HuH-7 (cell line): ENCODE measurements at places on chromosomes 12 and 14.

DNA sequence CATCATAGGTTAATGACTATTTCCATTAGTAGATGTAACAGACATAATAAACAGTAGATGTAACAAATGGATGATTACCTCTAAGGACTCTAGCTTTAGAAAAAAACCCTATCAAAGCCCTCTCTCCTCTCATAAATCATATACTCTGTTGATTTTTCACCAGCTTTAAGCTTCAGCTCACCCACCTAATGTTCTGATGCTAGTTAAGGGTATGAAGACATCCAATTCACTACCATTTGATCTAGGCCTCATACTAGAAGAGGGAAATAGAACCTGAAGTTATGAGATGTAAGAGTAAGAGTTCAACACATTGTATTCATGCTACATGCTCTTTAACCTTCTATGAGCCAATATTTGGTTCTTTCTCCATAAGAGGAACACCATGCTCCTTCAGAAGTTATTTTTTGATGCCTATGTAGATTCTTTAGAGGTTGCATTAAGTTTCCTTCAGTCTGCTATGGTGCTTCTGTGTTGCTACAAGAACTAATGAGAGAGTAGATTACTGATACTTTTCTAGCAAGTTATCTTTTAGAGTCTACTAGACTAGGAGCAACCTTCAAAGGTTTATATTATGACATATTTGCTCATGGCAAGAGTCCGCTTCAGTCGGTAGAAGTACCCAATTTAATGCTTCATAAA, 16.0 kb downstream of the A2M start:
- no peak for DNase-seq

GRCh38 chr14:28254768-28255167, 511.8 kb upstream of the FOXG1 start:
- no peak for DNase-seq

DNA sequence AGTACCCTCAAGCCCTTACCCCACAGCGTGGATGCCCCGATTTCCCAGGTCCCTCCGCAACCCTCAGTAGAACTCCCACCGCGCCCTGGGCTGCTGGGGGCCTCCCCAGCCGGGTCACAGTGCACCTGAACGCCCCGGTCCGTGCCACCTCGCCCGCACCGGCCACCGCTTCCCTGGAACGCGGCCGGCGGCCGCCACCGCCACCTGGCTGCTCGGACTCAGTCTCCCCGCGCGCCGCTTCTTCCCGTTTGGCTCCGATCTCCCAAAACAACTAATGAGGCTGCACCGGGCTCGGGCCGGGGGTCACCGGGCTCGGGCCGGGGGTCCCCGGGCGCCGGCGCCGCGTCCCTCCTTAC, 1.0 kb downstream of the ITPK1 start:
- DNase-seq = no peak

- no peak for DNase-seq
Measured at GRCh38 chr14:77275041-77275580, 4.1 kb upstream of the NGB start.

DNA sequence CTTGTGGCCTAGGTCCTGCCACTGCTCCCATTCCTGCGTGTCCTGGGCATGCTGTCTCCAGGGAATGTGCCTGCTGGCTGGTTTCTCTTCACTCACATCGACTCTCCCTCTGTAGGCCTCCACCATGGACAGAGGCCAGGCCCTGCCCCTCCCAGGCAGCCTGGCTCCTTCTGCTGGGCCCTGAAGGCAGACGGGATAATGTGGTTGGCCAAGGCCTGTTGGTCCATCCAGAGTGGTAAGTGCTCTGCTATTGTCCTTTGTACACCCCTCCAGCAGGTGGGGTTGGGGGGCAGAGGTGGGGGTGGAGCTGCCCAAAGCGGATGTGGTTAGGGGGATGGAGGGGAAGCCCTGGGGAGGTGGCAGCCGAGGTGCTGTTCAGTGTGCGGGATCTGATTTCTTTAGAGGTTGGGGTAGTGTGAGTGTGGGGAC, 9.5 kb upstream of the NR4A1 start:
- DNase-seq = no peak

GRCh38 chr12:80838024-80838658, 99.6 kb downstream of the LIN7A start:
- DNase-seq = no peak

DNA sequence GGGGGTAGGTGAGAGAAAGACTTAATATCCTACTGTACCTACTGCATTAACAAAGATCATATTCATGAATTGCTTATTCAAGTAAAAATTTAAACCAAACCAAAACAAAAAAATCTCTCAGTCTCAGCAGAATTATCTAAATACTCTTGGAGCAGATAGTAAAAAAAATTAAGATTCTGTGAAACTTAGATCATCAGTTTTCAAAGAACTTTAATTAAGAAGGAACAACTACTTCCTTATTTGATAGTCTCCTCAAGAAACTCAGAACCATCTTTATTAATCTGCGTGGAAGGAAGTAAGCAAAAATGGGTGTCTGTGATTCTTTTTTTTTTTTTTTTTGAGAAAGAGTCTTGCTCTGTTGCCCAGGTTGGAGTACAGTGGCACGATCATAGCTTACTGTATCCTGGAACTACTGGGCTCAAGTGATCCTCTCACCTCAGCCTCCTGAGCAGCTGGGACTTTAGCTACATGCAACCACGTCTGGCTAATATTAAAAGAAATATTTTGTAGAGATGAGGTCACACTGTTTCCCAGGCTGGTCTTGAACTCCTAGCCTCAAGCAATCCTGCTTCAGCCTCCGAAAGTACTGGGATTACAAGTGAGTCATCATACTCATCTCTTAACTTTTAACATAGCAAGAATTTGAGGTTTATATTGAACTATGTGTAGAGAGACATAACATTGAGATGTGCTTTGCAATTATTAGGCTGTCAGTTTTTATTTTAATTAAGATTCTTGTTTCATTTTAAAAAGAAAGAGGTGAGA, 37.4 kb downstream of the GAS2L3 start:
- DNase-seq = no peak

- DNase-seq = peak; percentile 5
Measured at GRCh38 chr14:22106700-22107697, 433.4 kb upstream of the OR4E1 start.

DNA sequence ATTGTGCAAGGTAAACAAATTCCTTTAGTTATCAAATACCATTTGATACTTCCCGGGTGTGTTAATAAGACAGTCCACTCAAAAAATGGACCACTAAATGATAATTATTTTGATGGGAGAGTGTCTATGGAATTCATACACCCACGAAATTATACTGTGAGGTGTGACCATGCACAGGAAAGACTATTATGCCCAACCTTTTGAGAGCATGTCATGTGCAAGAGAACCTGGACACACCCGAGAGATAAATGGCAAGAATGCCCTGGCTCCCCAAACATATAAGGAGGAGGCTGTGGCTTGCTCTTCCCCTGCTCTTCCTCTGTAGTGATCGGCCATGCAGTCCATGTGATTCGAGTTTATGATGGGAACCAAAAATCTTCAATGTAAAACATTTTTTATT, 119.5 kb upstream of the BCL2L14 start:
- DNase-seq = no peak

DNA sequence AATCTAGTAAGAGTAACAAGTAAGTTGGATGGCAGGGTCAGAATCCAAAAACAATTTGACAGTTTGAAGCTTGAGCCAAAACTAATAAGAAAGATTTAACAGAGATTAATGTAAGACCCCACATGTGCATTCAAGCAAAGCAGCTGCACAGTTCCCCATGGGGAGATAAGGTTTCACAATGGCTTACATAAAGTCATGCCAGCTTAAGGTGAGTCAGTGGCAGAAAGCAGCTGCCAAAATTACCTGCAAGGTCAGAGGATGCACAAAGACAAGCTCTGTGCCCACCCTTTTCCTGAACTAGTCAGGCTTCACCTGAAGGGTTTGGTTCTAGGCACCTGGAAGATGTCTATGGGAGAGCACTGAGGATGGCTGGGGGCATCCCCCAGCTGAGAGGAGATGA, 36.6 kb upstream of the KRT77 start:
- DNase-seq = no peak

DNA sequence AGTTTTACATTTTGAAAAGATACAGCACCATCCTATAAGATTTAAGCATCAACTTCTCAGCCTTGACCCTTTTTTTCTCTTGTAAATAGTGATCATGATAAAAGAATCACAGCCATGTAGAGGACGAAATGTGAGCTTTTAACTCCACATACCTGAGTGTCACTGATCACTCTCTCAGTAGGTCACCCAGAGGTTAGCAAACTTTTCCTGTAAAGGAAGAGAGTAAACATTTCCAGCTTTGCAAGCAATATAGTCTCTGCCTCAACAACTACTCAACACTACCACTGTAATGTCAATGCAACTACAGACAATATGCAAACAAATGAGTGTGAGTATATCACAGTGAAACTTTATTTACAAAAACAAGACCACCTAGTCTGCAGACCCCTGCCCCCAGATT, 912.1 kb downstream of the DIO2 start:
- no peak for DNase-seq

GRCh38 chr12:77045183-77045582, 20.2 kb downstream of the E2F7 start:
- no peak for DNase-seq

DNA sequence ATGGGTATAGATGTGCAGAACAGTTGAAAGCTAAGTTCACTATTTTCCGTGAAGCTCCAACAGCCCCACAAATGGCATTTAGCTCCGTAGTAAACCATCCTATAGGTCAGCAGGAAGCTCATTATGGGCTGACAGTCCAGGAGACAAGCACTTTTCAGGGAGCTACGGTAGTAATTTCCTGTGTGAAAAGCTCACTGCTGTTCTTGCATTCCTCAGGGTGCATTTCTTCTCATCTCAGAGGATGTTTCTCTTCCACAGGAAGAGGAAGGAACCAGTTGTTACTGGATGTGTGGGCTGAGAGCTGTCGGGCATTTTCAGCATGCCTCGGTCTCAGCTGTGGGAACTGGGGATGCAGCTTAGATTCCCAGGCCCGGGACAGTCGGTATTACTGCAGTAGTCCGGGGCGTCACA, 72.8 kb downstream of the GALNT4 start:
- DNase-seq = no peak

- DNase-seq = no peak
Measured at GRCh38 chr14:87686746-87687145, 306.2 kb downstream of the GALC start.

DNA sequence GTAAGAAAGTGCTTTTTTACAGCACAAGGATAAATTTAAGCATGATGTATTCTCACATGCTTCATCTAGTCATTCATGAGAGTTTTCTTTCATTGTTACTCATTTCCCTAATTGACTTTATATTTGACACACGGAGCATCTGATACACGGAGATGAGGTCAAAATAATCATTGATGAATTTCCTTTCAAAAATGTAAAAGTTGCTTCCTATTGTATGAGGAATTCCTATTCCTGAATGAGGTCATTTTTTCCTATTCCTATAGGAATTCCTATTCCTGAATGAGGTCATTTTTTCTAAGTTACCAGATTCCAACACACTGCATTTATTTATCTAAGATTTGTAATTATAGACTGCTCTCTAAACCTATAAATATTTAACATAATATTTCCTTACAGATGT, 316.7 kb upstream of the KITLG start:
- DNase-seq = no peak

DNA sequence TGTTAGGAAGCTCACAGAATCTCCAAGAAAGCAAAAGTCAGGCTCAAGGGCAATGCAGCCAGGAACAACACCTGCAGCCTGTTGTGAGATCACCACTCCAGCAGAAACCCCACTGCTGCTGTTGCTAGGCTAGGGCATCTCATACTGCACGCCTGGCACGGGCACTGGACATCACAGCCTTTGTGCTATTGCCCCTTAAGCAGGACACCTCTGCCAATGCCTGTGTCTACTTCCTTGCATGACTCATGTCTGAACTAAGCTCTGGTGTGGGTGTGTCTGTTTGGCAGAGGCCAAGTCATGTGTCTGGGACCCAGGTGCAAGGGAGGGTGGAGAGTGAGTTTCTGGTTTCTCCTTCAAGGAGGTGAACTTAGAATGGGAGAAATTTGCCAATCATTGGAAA, 10.0 kb upstream of the DDX47 start:
- peak; percentile 53 for DNase-seq

- peak; percentile 30 for DNase-seq
Measured at GRCh38 chr14:22319526-22320361, 269.3 kb downstream of the DAD1 start.

DNA sequence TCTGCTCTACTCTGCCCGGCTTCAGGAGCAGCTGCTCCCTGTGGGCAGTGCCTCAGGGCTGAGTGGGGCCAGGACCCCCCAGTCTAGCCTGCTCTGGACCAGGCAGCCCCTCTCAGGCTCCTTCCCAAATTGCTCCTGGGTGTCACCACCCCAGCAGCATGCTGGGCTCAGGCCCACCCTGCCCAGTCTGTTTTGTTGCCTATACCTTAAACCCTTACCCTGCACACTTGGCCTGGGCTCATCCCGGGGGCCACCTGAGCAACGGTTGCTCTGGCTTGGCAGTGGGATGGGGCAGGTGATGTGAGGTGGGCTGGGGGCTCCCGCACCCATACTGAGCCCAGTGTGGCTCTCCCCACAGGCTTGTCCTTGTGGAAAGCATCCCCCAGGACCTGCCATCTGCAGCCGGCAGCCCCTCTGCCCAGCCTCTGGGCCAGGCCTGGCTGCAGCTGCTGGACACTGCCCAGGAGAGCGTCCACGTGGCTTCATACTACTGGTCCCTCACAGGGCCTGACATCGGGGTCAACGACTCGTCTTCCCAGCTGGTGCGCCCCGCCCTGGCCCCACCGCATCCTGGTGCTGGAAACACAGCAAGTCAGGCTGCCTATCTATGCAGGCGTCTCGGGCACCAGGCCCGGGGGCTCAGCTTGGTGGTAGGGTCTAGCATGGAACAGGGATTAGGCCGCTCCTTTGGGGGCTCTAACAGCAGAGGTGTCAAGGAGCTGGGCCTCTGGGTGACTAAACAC, 3.9 kb downstream of the PLD4 start:
- no peak for DNase-seq
